ENCODE measurements at places on chromosomes 4 and X. TPM values are rescaled to one million over a fixed set of nuclear protein-coding genes. Genes with fewer than 3 reads are reported as not detected.

GRCh38 chr4:167885071-167885470, 207.3 kb upstream of the ANXA10 start:
- H3K27me3 ChIP-seq = no peaks in the 10 kb centered on the region
- no peak for DNase-seq
- H3K36me3 ChIP-seq = no peaks in the 10 kb centered on the region
- H3K4me3 ChIP-seq = no peak overlapping the region
- H3K4me1 ChIP-seq = no peaks in the 10 kb centered on the region

GRCh38 chr4:53480909-53481308, 103.5 kb downstream of the FIP1L1 start:
- H3K27ac ChIP-seq = peak overlapping the region; percentile 95
- DNase-seq = no peak

- no peak for DNase-seq
- no peak overlapping the region for H3K27ac ChIP-seq
- no peak overlapping the region for H3K4me3 ChIP-seq
Observed at GRCh38 chr4:40421839-40422708, 86.9 kb downstream of the CHRNA9 start.

DNA sequence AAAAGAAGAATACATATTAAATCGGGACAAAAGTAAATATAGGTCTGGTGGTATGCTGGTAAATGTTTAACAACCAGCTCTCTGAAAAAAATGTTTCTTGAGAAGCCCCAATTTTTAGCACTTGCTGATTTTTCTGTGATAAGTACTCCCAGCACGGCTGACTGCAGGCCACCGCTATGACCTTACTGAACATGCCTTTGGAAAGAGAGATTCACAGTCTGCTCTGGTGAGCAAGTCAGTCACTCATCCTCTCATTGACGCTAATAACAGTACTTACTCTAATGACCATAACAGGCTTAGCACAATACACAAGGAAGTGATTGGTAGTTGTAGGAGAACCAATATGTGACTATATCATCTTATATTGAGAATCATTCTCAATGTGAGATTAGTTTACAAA, 98.9 kb upstream of the BLTP1 start:
- H3K27ac ChIP-seq = no peak overlapping the region
- DNase-seq = no peak
- no peaks in the 10 kb centered on the region for H3K27me3 ChIP-seq

DNA sequence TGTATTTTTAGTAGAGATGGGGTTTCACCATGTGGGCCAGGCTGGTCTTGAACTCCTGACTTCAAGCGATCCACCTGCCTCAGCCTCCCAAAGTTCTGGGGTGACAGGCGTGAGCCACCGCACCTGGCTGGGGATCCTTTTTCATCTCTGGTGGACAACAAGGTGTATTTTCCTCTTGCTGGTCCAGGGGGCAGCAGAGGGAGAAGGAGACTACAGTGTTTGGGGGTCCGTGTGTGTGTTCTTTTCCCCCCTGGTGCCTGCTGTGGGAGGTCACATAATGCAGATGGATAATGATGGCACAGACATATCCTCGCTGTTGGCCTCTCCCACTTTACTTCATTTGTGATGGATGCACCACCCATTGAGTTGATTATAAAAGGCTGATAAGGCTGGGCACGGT, 39.0 kb upstream of the CD99 start:
- H3K4me3 ChIP-seq = no peak overlapping the region
- no peaks in the 10 kb centered on the region for H3K27me3 ChIP-seq
- H3K4me1 ChIP-seq = no peaks in the 10 kb centered on the region

DNA sequence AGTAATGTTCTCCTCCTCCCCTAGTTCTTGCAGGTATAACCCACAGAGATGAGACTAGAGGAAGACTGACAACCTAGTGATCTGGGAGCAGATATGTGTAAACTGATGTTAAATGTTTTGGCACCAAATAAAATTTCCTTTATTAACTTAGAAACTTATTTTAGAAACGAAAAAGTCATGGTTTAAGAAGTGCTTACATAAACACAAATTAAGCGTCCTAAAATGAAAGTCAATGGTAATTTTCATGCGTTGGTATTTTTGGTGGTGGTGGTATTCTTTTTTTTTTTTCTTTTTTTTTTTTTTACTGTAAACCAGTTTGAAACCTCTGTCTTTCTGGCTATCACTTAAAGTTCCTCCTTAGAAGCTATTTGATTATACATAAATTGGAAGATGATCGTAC, 1438.1 kb upstream of the TENM3 start:
- H3K27ac ChIP-seq = no peak overlapping the region
- DNase-seq = no peak
- no peaks in the 10 kb centered on the region for H3K36me3 ChIP-seq
- no peaks in the 10 kb centered on the region for H3K4me1 ChIP-seq

GRCh38 chrX:69808375-69808774, 192.5 kb downstream of the EDA start:
- DNase-seq = no peak
- no peak overlapping the region for H3K4me3 ChIP-seq
- no peak overlapping the region for H3K27ac ChIP-seq
- no peaks in the 10 kb centered on the region for H3K36me3 ChIP-seq
- H3K4me1 ChIP-seq = no peaks in the 10 kb centered on the region

- 0 out of 2 replicates have a peak, but pooled peaks cover 5% of the 10 kb centered on the region for H3K36me3 ChIP-seq
- peaks cover 14% of the 10 kb centered on the region for H3K4me1 ChIP-seq
- no peak for DNase-seq
- H3K27ac ChIP-seq = no peak overlapping the region
- H3K27me3 ChIP-seq = peaks cover 4% of the 10 kb centered on the region
Observed at GRCh38 chr4:163492951-163493504, 1.5 kb upstream of the TMA16 start.

DNA sequence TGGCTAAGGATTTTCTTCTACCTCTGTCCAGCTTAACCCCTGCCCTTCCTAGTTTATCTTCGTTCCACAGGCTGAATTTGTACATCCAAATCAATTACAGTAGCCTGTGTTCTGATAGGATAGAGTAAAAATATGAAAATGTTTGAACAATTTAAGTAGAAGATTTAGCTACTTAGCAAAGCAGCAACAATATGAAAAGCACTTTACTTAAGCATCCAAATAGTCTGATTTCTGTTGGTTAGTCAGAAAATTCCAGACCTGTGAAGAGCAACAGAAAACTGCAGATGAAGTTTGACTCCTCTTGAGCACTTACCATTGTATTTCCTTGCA, 2.0 kb downstream of the ARSJ start:
- no peak for DNase-seq
- no peaks in the 10 kb centered on the region for H3K4me1 ChIP-seq
- peak overlapping the region; percentile 73 for H3K4me3 ChIP-seq
- peak overlapping the region; percentile 95 for H3K27ac ChIP-seq

- no peak overlapping the region for H3K4me3 ChIP-seq
- H3K27me3 ChIP-seq = peaks cover 17% of the 10 kb centered on the region
- no peak overlapping the region for H3K27ac ChIP-seq
- no peaks in the 10 kb centered on the region for H3K36me3 ChIP-seq
Observed at GRCh38 chr4:154526151-154526550, 24.0 kb downstream of the PLRG1 start.

DNA sequence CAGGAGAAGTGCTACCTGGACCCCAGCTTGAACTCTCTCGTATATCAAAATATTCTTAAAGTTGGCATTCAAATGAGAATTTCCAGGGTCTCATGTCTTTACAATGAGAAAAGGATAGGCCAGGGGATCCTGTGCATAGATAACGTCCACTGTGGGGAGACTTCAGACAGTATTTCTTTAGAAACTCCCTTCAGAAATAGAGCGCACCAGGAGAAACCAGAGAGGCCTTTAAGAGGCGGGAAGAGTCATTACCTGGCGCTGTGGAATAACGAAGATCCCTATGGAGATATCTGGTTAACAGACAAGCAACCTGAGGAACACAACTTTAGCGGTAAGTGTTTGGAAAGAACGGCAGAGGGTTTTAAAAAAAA, 600 bp downstream of the RADX start:
- peaks cover 47% of the 10 kb centered on the region for H3K27me3 ChIP-seq
- DNase-seq = no peak
- no peak overlapping the region for H3K4me3 ChIP-seq

- H3K27ac ChIP-seq = no peak overlapping the region
- H3K4me3 ChIP-seq = no peak overlapping the region
- H3K4me1 ChIP-seq = no peaks in the 10 kb centered on the region
- no peaks in the 10 kb centered on the region for H3K27me3 ChIP-seq
Observed at GRCh38 chrX:22278375-22278774, 5.7 kb downstream of the CBLL2 start.

DNA sequence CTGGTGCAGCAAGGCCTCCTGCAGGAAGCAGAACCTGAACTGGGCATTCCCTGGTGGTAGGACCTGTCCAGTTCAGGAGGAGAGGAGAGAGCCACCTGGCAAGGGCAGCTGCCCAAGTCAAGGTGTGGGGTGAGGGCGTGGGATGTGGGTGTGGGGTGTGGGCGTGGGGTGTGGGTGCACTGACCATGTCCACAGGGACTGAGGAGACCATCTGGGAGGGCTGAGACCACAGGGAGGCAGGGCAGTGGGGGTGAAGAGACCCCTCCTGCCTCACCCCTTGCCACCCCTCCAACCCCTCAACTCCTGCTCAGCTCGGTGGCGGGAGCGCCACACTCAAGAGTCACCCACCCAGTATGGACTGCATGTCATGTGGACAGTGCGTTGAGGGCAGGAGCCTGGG, 117.9 kb downstream of the CPZ start:
- no peaks in the 10 kb centered on the region for H3K36me3 ChIP-seq
- DNase-seq = peak; percentile 9
- no peak overlapping the region for H3K4me3 ChIP-seq
- H3K27ac ChIP-seq = no peak overlapping the region

- H3K4me1 ChIP-seq = no peaks in the 10 kb centered on the region
- H3K4me3 ChIP-seq = no peak overlapping the region
- no peak for DNase-seq
- H3K36me3 ChIP-seq = no peaks in the 10 kb centered on the region
- H3K27ac ChIP-seq = no peak overlapping the region
Observed at GRCh38 chrX:80306007-80306406, 114.2 kb upstream of the TENT5D start.

DNA sequence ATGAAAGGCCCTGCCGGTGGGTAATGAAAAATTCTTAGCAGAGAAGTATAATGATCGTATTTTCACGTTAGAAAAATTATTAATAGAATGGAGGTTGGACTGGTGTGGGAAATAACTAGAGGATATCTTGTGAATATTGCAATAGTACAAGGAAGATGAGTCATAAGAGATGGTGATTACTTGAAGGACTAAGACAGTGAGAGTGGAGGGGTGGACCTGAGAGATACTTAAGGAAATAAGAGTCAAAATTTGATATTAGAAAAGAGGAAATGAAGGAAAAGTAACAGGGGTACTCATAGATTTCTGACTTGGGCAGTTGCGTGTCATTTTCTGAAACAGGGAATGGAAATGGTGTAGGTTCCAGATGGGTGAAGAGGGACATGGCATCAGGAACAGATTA, 1.7 kb upstream of the USP53 start:
- H3K4me3 ChIP-seq = no peak overlapping the region
- H3K27ac ChIP-seq = peak overlapping the region; percentile 94
- no peaks in the 10 kb centered on the region for H3K27me3 ChIP-seq
- peaks cover 24% of the 10 kb centered on the region for H3K4me1 ChIP-seq
- peaks cover 3% of the 10 kb centered on the region for H3K36me3 ChIP-seq

GRCh38 chr4:182246401-182247205, 3.4 kb downstream of the TENM3 start:
- no peaks in the 10 kb centered on the region for H3K36me3 ChIP-seq
- H3K4me1 ChIP-seq = no peaks in the 10 kb centered on the region
- H3K4me3 ChIP-seq = no peak overlapping the region
- DNase-seq = no peak
- no peak overlapping the region for H3K27ac ChIP-seq
- H3K27me3 ChIP-seq = no peaks in the 10 kb centered on the region

- no peaks in the 10 kb centered on the region for H3K36me3 ChIP-seq
- H3K4me1 ChIP-seq = no peaks in the 10 kb centered on the region
- DNase-seq = no peak
- no peak overlapping the region for H3K27ac ChIP-seq
Observed at GRCh38 chrX:153645151-153645550, 1.9 kb upstream of the DUSP9 start.

GRCh38 chr4:1245481-1246051, 3.4 kb downstream of the CTBP1 start:
- no peak overlapping the region for H3K27ac ChIP-seq
- H3K27me3 ChIP-seq = no peaks in the 10 kb centered on the region
- H3K36me3 ChIP-seq = peaks cover 3% of the 10 kb centered on the region
- H3K4me3 ChIP-seq = no peak overlapping the region
- DNase-seq = peak; percentile 27

DNA sequence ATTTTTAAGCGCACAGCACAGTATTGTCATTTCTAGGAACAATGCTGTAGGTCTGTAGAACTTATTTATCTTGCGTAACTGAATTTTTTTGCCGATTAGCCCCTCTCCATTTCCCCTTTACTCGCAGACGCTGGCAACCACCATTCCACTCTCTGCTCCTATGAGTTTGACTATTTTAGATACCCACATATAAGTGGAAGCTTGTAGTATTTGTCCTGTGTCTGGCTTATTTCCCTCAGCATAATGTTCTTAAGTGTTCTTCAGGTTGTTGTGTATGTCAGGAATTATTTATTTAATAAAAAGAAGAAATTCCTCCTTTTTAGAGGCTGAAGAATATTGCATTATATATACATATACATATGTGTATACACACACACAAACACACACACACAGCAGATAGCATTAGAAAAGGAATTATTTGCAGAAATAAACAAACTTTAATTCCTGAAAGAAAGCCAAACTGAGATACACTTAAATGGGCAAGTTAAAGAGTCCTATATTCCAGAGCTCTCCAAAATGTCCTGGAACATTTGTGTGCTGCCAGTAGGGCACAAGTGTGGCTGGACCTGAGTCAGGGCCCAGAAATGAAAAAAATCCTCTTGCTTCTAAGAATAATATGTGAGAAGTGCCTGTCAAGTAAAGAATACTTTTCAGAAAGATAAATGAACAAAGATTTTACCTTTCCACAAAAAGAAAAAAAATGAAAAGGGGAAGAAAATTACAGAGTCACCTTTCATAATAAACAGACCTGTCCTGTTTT, 4.5 kb upstream of the ZNF330 start:
- H3K27ac ChIP-seq = no peak overlapping the region
- H3K4me1 ChIP-seq = peaks cover 11% of the 10 kb centered on the region
- DNase-seq = no peak
- no peaks in the 10 kb centered on the region for H3K27me3 ChIP-seq
- H3K4me3 ChIP-seq = no peak overlapping the region

Gene FABP2
- not detected for polyA plus RNA-seq

Gene PRSS12
- 137 TPM for polyA plus RNA-seq

Gene SLC10A7
- 3.3 TPM for polyA plus RNA-seq

Gene LRCH2
- 2.3 TPM for polyA plus RNA-seq

Gene ASIC5
- polyA plus RNA-seq = not detected

Gene MAGEC3
- 0.91 TPM for polyA plus RNA-seq

Gene IL15
- 3.5 TPM for polyA plus RNA-seq

Gene LNX1
- 0.19 TPM for polyA plus RNA-seq

Gene F8A2
- polyA plus RNA-seq = not detected

Gene SPANXA2
- not detected for polyA plus RNA-seq

Gene ABLIM2
- 0.53 TPM for polyA plus RNA-seq

Gene RTL9
- 0.02 TPM for polyA plus RNA-seq

Gene VCX2
- polyA plus RNA-seq = not detected

Gene STPG2
- polyA plus RNA-seq = not detected

Gene COL25A1
- polyA plus RNA-seq = not detected

Gene CT45A1
- not detected for polyA plus RNA-seq

Gene CENPVL1
- 0.03 TPM for polyA plus RNA-seq

Gene RGN
- 0.05 TPM for polyA plus RNA-seq

Gene ITM2A
- not detected for polyA plus RNA-seq

Gene PRKG2
- polyA plus RNA-seq = not detected

All from SK-N-SH (cell line).